Progenitor cell of endocrine pancreas (in vitro differentiated cells): ENCODE measurements at places on chromosomes 4 and X. TPM values are rescaled to one million over a fixed set of nuclear protein-coding genes. Genes with fewer than 3 reads are reported as not detected.

DNA sequence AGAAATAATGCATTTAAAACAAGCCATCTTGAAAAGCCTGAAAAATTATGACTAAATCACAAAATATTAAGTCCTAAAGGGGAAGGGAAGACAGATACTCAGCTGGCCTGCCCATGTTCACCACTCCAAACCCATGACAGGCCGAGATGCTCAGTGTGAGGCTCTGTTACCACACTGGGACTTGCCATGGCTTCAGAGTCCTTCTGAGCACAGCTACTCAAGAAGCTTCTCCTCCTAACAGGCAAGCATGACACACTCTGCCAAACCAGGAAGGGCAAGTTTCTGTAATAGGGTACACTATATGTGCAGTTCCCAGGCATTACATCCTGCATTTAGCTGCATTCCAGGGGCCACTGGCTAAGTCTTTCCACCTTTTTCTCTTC, 34.0 kb upstream of the CYBB start:
- no peaks in the 10 kb centered on the region for H3K27me3 ChIP-seq
- DNase-seq: no peak
- H3K4me3 ChIP-seq: no peak overlapping the region
- H3K27ac ChIP-seq: no peak overlapping the region
- H3K36me3 ChIP-seq: no peaks in the 10 kb centered on the region

DNA sequence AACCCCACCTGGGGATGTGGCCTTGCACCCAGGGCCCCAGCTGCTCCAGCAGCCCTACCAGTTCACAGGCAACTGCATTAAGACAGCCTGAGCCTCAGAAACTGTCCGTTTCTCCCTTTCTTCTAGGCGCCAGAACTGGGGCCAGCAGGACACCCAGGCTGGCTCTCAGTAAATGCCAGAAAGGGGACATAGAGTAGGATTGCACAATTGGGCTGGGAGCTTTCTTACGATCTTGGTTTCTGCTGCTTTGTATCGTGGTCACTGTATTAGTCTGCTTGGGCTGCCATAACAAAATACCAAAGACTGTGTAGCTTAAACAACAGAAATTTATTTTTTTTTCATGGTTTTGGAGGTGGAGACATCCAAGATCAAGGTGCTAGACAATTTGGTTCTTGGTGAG, 48.4 kb downstream of the NALF2 start:
- peaks cover 16% of the 10 kb centered on the region for H3K4me1 ChIP-seq
- H3K36me3 ChIP-seq: no peaks in the 10 kb centered on the region
- no peak for DNase-seq
- H3K27me3 ChIP-seq: peaks cover 6% of the 10 kb centered on the region
- no peak overlapping the region for H3K27ac ChIP-seq
- no peak overlapping the region for H3K4me3 ChIP-seq

DNA sequence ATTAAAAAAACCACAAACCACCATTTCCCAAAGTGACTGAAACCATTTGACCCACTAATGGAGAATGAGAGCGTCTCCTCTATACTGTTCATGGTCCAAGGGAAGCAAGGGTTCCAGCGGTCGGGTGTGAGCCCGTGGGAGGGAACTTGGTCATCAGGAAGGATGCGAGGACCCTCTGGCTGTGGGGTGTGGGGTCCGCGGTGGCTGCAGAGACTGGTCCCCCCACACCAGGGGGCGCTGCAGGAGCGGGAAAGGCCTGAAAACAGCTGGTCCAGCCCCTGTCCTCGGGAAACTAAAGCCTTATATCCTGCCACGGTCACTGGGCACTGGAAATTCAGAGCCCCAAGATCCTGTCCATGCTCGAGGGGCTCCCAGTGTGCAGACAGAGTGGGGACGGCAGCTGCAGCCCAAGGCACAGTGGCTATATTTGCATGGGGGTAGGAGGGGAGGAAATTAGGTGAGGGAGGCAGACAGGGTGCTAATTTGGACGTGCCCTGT, 4.3 kb downstream of the BLOC1S4 start:
- H3K4me1 ChIP-seq: peaks cover 18% of the 10 kb centered on the region
- H3K36me3 ChIP-seq: peaks cover 3% of the 10 kb centered on the region
- H3K27ac ChIP-seq: no peak overlapping the region
- no peaks in the 10 kb centered on the region for H3K27me3 ChIP-seq

- DNase-seq: no peak
- peaks cover 12% of the 10 kb centered on the region for H3K27me3 ChIP-seq
- peaks cover 2% of the 10 kb centered on the region for H3K36me3 ChIP-seq
Measured at GRCh38 chrX:817759-818300, 187.2 kb downstream of the SHOX start.

Gene TEX13D
- not detected in 2 replicates for total RNA-seq

DNA sequence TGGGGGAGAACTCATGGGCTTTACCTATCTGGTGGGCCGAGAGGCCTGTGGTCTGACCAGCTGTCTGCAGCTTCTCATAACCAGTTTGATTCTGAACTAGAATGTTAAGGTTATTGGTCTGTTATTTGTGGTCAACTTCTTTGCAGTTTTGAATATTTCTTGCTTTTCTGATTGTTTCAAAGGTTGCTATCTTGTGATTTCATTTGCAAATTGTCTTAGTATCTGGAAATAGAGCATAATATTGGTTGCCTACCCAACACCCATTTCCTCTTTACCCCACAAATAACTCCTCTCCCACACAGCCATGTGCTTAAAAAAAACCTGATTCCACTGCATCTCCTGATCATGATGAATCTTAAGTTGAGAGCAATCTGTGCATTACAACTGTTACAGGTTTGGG, 39.1 kb upstream of the BMP2K start:
- H3K27me3 ChIP-seq: no peaks in the 10 kb centered on the region
- peaks cover 5% of the 10 kb centered on the region for H3K4me1 ChIP-seq
- no peak overlapping the region for H3K4me3 ChIP-seq
- H3K36me3 ChIP-seq: no peaks in the 10 kb centered on the region
- H3K27ac ChIP-seq: no peak overlapping the region

Gene MAGEB1
- total RNA-seq: not detected in 2 replicates

Gene PARM1
- 6.4 and 7.4 TPM in 2 replicates for total RNA-seq

- H3K4me3 ChIP-seq: no peak overlapping the region
- no peak for DNase-seq
- H3K27me3 ChIP-seq: peaks cover 8% of the 10 kb centered on the region
Measured at GRCh38 chr4:112823156-112823555, 186.2 kb downstream of the LARP7 start.

GRCh38 chr4:146846882-146847281, 98.8 kb downstream of the TTC29 start:
- no peaks in the 10 kb centered on the region for H3K4me1 ChIP-seq
- no peak for DNase-seq
- H3K36me3 ChIP-seq: no peaks in the 10 kb centered on the region
- H3K27me3 ChIP-seq: no peaks in the 10 kb centered on the region
- H3K27ac ChIP-seq: no peak overlapping the region

DNA sequence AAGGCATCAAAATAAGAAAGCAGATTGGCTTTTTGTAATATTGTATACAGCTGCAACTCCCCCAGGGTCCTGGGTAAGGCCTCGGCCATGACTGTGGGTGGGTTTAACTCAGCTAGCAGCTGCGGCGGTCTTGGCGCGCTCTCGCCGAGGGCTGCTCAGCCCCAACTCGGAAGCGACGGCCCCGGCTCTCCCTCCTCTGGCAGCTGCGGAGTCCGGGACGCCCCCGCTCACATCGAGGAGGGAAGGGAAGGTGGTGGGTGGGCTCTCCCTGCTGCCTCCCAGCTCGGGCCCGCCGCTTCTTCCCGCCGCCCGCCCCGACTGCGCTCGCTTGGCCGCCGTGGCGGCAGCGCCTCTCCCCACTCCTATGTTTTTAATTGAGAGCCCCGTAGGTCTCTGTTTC, 51.2 kb downstream of the GPR50 start:
- H3K4me1 ChIP-seq: no peaks in the 10 kb centered on the region
- peak; percentile 9 for DNase-seq
- H3K27me3 ChIP-seq: peaks cover 34% of the 10 kb centered on the region
- no peaks in the 10 kb centered on the region for H3K36me3 ChIP-seq
- no peak overlapping the region for H3K27ac ChIP-seq
- H3K4me3 ChIP-seq: peak overlapping the region; percentile 50

DNA sequence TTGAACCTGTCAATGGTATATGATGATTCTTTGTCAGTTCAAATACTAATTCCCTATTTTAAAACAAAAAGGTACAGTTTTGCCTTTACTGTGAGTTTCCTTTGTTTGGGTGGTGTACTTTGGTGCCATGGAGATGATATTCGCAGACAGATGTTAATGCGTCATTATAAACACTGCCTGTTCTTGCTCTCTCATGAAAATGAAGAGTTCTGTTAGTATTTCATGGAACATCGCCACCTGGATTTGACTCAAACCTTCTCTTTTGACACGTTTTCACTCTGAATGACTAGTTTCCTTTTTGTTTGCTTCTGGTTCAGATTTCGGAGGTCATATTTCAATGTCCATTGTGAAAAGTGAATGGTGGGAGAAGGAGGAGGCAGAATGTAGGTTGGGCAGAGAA, 6.9 kb upstream of the CTSO start:
- H3K27me3 ChIP-seq: no peaks in the 10 kb centered on the region
- no peak overlapping the region for H3K4me3 ChIP-seq
- H3K36me3 ChIP-seq: no peaks in the 10 kb centered on the region
- no peak overlapping the region for H3K27ac ChIP-seq
- H3K4me1 ChIP-seq: peaks cover 1% of the 10 kb centered on the region
- DNase-seq: no peak

- H3K27ac ChIP-seq: no peak overlapping the region
- no peak overlapping the region for H3K4me3 ChIP-seq
- peaks cover 11% of the 10 kb centered on the region for H3K4me1 ChIP-seq
- no peak for DNase-seq
- H3K36me3 ChIP-seq: no peaks in the 10 kb centered on the region
- no peaks in the 10 kb centered on the region for H3K27me3 ChIP-seq
Measured at GRCh38 chr4:74114234-74114633, 15.2 kb upstream of the CXCL2 start.

DNA sequence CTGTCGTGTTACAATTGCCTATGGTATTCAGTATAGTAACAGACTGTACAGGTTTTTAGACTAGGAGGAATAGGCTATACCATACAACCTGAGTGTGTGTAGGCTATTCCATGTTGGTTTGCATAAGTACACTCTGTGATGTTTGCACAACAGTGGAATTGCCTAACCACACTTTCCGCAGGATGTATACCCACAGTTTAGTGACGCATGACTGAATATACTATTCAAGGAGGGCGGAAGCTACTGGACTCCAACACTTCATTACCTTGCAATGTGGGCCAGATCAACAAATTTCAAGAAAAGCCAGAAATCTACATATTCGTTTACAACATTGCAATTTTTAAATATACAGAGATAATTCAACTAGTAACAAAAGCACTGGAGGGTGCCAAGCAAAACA, 317.2 kb downstream of the PDGFC start:
- H3K27me3 ChIP-seq: no peaks in the 10 kb centered on the region
- no peak overlapping the region for H3K27ac ChIP-seq
- H3K4me1 ChIP-seq: no peaks in the 10 kb centered on the region
- no peak for DNase-seq

GRCh38 chr4:189022440-189023035, 883.3 kb downstream of the TRIML1 start:
- H3K36me3 ChIP-seq: no peaks in the 10 kb centered on the region
- no peak overlapping the region for H3K27ac ChIP-seq

Gene DUX4
- total RNA-seq: not detected in 2 replicates

- no peak for DNase-seq
- H3K4me1 ChIP-seq: peaks cover 11% of the 10 kb centered on the region
Measured at GRCh38 chrX:111854556-111855490, 21.2 kb upstream of the TRPC5OS start.

- H3K36me3 ChIP-seq: no peaks in the 10 kb centered on the region
- H3K27ac ChIP-seq: no peak overlapping the region
- no peaks in the 10 kb centered on the region for H3K27me3 ChIP-seq
Measured at GRCh38 chr4:20760053-20760452, 59.8 kb downstream of the PACRGL start.

Gene SSX2
- total RNA-seq: not detected in 2 replicates

Gene TAF7L
- 0.13 and 0.26 TPM in 2 replicates for total RNA-seq

- no peaks in the 10 kb centered on the region for H3K27me3 ChIP-seq
- H3K4me1 ChIP-seq: no peaks in the 10 kb centered on the region
- no peak for DNase-seq
- no peaks in the 10 kb centered on the region for H3K36me3 ChIP-seq
- H3K27ac ChIP-seq: no peak overlapping the region
- H3K4me3 ChIP-seq: no peak overlapping the region
Measured at GRCh38 chrX:117215683-117216082, 752.9 kb upstream of the CT83 start.

GRCh38 chr4:59091146-59092142, 1981.3 kb upstream of the IGFBP7 start:
- H3K4me1 ChIP-seq: no peaks in the 10 kb centered on the region
- no peak overlapping the region for H3K27ac ChIP-seq
- H3K27me3 ChIP-seq: no peaks in the 10 kb centered on the region
- no peaks in the 10 kb centered on the region for H3K36me3 ChIP-seq

GRCh38 chr4:6269616-6270511, at the start of gene WFS1:
WFS1 (plus strand) TSS chr4:6269850; CDS start chr4:6277456, 7,606 bp downstream.
- peaks cover 4% of the 10 kb centered on the region for H3K27me3 ChIP-seq
- no peaks in the 10 kb centered on the region for H3K36me3 ChIP-seq
- H3K4me1 ChIP-seq: peaks cover 9% of the 10 kb centered on the region
- peak within 1 kb of the TSS; percentile 95 for H3K27ac ChIP-seq

DNA sequence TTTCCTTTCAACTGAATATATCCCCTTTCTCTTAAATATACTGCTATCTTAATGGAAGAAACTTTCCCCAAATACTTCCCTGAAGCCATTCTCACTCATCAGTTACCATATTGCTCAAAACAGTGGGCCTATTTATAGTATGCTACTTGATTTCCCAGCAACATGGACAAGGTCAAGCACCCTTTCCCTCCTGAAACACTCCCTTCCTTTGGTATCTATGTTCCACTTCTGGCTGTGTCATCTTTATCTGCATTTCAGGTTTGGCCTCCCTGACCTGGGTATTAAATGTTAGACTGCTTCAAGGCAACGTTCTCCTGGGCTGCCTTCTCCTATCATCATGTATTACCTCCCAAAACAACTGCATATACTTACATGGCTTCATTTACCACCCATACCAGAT, 101.3 kb downstream of the ZAR1 start:
- no peaks in the 10 kb centered on the region for H3K27me3 ChIP-seq
- no peak overlapping the region for H3K27ac ChIP-seq
- no peak for DNase-seq
- H3K4me1 ChIP-seq: peaks cover 9% of the 10 kb centered on the region
- H3K4me3 ChIP-seq: no peak overlapping the region
- peaks cover 23% of the 10 kb centered on the region for H3K36me3 ChIP-seq

GRCh38 chrX:105315248-105315647, 94.8 kb upstream of the TEX13A start:
- no peak overlapping the region for H3K4me3 ChIP-seq
- H3K27me3 ChIP-seq: no peaks in the 10 kb centered on the region
- H3K27ac ChIP-seq: no peak overlapping the region
- no peaks in the 10 kb centered on the region for H3K36me3 ChIP-seq

GRCh38 chr4:80948141-80948540, 82.4 kb upstream of the BMP3 start:
- H3K4me3 ChIP-seq: no peak overlapping the region
- peaks cover 6% of the 10 kb centered on the region for H3K4me1 ChIP-seq
- no peak for DNase-seq
